ENCODE measurements at places on chromosomes 7 and 10.

GRCh38 chr7:139355320-139355719, 4.4 kb upstream of the LUC7L2 start:
- no peak for DNase-seq

DNA sequence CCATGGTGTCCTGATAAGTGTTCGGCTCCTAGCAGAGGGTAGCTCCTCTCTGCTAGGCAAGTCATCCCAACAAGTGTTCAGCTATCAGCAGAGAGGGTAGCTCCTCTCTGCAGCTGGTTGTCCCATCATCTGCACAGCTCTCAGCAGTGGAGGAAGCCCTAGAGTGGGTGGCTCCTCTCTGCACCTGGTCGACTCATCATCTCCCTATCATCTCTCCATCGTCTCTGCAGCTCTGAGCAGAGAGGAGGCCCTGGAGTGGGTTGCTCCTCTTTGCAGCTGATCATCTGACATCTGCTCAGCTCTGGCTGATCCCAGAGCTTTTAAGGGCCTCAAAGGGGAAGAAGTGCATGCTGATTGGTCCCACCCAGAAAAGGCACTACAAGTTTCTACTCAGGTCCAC, 199.9 kb upstream of the KMT2E start:
- DNase-seq = no peak

GRCh38 chr10:71451754-71452153, 55.0 kb downstream of the CDH23 start:
- DNase-seq = peak; percentile 73

DNA sequence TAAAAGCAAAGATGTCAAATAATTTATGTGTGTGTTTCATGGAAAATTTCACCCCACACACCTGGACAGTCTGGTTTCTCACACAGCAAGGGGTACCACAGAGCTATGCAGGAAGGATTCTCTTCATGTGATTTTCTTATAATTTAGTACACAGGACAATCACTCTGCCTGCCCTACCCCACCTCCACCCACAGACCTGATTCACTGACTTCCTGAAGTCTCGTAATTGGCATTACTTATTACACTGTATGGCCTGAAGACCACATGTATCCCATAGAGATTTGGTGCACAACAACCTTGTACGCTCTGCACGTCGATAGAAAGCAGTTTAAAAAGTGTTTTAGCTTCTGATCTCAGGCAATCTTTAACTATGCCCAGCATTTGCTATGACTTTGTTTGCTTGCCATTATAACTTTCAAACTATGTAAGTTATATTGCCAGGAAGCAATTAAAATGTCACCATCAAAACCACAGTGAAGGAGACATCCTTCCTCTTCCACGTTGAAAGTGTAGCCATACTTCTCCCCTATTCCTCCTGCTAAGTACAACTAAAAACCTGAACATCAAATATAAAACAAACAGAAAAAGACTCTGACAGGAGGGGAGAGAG, 279.4 kb upstream of the IMMP2L start:
- DNase-seq = no peak

GRCh38 chr10:72124989-72125388, 36.6 kb upstream of the SPOCK2 start:
- DNase-seq = no peak

- DNase-seq = peak; percentile 64
Measured at GRCh38 chr7:139016931-139017511, 18.8 kb downstream of the ZC3HAV1L start.

- DNase-seq = peak; percentile 22
Measured at GRCh38 chr7:21704359-21704758, 161.5 kb downstream of the DNAH11 start.

DNA sequence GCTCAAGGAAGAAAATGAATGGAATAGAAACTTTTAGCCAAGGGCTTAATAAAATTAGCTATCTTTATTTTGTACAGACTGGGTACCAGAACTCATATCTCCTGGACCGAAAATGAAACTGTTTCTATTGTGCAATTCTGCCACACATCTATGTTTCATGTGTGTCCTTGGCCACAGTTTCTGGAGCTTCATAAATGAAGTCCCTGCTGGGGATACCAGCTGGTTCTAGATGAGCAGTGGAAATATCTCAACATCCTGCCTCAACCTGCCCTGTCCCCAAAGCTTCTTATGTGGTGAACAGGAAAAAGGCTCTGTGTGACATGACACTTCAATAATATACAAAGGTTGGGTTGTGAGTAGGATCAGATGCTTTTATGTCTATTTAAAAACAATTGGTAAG, 310.1 kb upstream of the SORCS1 start:
- no peak for DNase-seq

DNA sequence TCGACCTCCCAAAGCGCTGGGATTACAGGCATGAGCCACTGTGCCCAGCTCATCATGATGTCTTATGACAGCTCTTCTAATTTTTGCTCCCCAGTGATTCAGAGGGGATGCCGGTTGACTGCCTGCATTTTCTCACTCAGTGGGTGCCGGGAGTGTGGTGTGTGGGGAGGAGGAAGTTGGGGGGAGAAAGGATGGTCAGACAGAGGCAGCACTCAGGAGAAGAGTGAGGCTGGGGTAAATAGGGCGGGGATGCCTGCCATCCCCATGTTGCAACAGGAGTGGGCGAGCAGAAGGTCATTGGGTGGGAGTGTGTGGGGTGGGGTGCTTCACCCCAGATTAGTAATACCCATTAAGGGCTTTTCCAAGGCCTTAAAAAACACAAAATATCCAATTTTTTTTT, 3.5 kb upstream of the CCL24 start:
- no peak for DNase-seq

GRCh38 chr10:53570221-53570620, 797.6 kb upstream of the MBL2 start:
- DNase-seq = no peak

GRCh38 chr7:142298627-142299026, 40.8 kb upstream of the PRSS58 start:
- no peak for DNase-seq

DNA sequence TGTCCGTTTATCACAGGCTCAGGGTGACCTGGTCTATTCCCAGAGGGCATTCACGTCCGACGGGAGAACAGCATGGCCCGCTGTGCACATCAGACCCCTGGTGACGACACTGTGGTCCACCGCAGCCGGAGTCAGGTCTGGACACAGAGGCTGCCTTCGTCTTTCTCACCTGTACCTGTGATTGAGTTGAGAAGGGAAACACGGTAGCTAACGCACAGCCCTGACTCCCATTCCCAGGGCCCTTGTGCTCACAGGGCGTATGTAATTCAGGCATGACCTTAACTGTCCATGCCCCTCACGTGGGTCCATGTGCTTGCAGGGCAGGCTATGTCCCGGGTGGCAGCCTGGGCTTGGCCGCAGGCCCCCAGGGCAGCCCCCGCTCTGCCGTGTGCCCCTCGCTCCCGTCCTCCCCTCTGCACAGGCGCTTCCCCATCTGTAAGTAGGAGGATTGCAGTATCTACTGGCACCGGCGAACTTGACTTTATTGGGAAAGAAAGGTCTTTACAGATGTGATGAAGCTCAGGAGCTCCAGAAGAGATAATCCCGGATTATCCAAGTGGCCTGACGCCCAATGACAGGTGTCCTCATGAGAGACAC, 221.3 kb upstream of the TCERG1L start:
- DNase-seq = no peak

DNA sequence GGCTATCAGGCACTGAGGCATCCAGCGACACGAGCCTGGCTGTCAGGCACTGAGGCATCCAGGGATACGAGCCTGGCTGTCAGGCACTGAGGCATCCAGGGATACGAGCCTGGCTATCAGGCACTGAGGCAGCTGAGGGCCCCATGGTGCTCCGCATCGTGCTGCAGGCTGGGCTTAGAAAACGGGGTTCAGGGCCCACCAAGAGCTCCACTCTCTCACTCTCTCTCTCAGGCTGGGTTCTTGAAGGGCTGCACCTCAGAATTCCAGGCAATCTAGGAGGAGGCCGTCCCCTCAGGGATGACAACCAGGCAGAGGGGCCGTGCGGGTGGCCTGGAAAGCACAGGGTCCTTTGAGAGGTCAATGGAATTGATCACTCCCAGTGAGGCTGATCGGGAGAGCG, 69.0 kb downstream of the CFAP46 start:
- no peak for DNase-seq

- DNase-seq = peak; percentile 58
Measured at GRCh38 chr7:55546814-55547213, 25.5 kb downstream of the VOPP1 start.

GRCh38 chr7:64098-64915, 128.1 kb upstream of the FAM20C start:
- peak; percentile 73 for DNase-seq

DNA sequence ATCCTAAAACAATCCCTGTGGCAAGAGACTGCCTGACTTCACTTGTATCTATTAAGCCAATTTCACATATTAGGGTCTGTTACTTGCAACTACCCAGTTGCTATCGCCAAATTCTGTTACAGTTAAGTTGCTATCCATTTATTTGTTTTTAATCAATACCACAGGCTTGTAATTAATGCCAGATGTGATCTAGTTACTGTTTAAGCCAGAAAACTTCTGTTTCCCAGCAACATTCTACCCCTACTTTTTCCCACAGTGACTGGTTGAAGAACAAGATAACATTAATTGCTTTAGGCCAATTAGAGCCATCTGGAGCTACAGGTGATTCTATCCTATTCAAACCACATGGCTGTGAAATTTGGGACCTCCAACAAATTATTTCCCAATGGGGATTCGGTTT, 131.3 kb downstream of the ALOX5 start:
- peak; percentile 69 for DNase-seq

- no peak for DNase-seq
Measured at GRCh38 chr7:100547872-100548271, 8.9 kb downstream of the AGFG2 start.

Measured in NCI-H2171 treated with DMSO at 0.1 percent for 48 hours (cell line).